ENCODE measurements at places on chromosomes 11 and 22. TPM values are rescaled to one million over a fixed set of nuclear protein-coding genes. Genes with fewer than 3 reads are reported as not detected.

OR5A1 gene
- not detected for total RNA-seq

DNA sequence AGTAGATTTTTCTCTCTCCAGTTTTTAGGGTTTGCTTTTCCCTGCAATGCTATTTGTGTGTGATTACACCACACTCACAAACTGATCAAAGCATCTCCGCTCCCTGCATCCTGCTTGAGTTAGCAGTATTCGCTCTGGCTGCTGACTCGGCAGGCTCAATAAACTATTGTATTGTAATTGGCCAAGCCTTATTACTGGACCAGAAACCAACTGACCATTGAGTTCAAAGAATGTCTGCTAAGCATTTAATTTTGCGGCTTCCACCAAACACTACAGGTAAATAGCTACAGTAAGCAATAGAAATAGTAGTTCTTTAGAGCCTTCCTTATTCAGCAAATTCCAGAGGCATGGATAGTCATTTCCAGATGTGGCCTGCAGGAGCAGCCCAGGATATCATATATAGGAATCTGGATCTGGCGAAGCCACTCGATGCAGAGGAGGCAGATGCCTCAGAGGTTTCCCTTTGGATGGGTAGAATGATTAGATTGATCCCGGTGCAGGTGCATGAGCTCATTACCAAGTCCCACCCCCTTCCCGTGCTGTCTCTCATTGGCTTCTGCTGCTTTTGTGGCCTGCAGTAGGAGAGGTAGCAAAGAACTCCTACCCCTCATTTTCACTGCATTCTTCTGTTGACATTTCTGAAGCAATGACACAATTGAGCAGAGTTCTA, 77.3 kb downstream of the COMMD9 start:
- no peak for DNase-seq
- no peaks in the 10 kb centered on the region for H3K4me1 ChIP-seq
- no peak overlapping the region for H3K27ac ChIP-seq
- no peaks in the 10 kb centered on the region for H3K36me3 ChIP-seq

LYVE1 gene
- 12.8 TPM for total RNA-seq

DNA sequence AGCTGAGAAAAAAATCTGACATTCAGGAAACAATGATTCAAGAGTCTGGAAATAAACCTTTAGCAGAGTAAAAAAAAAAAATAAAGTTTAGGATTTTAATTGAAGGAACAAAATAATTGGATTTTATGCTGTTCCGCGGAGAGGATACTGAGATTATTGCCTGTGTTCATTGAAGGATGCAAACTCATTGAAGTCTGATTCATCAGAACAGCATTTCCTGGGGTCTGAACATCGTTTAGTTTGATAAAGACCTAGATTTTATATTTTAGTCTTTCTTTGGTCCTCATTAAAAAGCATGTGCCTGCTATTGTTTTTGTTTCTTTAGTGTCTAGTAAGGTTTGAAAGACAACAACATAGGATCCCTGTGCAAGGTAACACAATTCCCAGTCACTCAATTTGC, 4.5 kb downstream of the TLCD5 start:
- H3K4me1 ChIP-seq, result no peaks in the 10 kb centered on the region
- no peaks in the 10 kb centered on the region for H3K27me3 ChIP-seq
- H3K36me3 ChIP-seq, result no peaks in the 10 kb centered on the region
- no peak overlapping the region for H3K4me3 ChIP-seq
- H3K27ac ChIP-seq, result no peak overlapping the region
- no peak for DNase-seq

DNA sequence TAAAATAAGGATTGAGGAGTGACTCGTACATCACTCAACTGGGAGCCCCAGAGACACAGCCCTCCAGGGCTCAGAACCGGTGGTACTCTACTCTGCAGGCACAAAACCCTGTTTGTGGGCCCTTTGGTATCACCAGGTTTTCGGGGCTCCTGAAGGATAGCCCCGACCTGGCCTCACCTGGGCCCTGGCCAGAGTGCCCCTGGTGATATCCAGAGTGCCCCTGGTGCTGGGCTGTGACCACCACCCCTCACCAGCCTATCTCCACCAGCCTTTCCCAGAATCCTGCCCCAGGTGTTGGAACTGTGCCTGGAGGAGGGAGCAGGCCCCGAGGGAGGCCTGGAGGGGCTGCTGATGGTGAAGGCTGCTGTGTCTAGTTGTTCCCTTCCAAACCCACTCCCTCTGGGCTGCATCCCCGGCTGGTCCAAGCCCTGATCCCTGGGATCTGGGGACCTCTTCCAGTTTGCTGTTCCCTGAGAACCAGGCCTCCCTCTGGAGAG, 2.2 kb upstream of the GGT5 start:
- no peaks in the 10 kb centered on the region for H3K4me1 ChIP-seq
- H3K36me3 ChIP-seq, result no peaks in the 10 kb centered on the region
- H3K27me3 ChIP-seq, result no peaks in the 10 kb centered on the region
- no peak overlapping the region for H3K4me3 ChIP-seq
- H3K27ac ChIP-seq, result peak overlapping the region; percentile 85

OR52I2 gene
- total RNA-seq, result not detected

SCGB2A2 gene
- not detected for total RNA-seq

GRCh38 chr11:10930224-10930971, 72.5 kb upstream of the ZBED5 start:
- H3K36me3 ChIP-seq, result no peaks in the 10 kb centered on the region
- no peak for DNase-seq
- no peaks in the 10 kb centered on the region for H3K27me3 ChIP-seq
- no peaks in the 10 kb centered on the region for H3K4me1 ChIP-seq

ANKK1 gene
- total RNA-seq, result 0.41 TPM

- H3K27ac ChIP-seq, result no peak overlapping the region
- DNase-seq, result no peak
- no peaks in the 10 kb centered on the region for H3K4me1 ChIP-seq
- no peaks in the 10 kb centered on the region for H3K27me3 ChIP-seq
These were observed 451.0 kb upstream of the DDI1 start for GRCh38 chr11:103585401-103585800.

GRCh38 chr11:68724293-68724692, 27.0 kb downstream of the TESMIN start:
- H3K4me1 ChIP-seq, result no peaks in the 10 kb centered on the region
- DNase-seq, result no peak
- no peak overlapping the region for H3K4me3 ChIP-seq

- no peaks in the 10 kb centered on the region for H3K36me3 ChIP-seq
- no peaks in the 10 kb centered on the region for H3K27me3 ChIP-seq
- H3K4me3 ChIP-seq, result no peak overlapping the region
These were observed 37.4 kb downstream of the MMP20 start for GRCh38 chr11:102587722-102588121.

- H3K27me3 ChIP-seq, result no peaks in the 10 kb centered on the region
- no peak overlapping the region for H3K27ac ChIP-seq
- H3K4me1 ChIP-seq, result no peaks in the 10 kb centered on the region
- H3K4me3 ChIP-seq, result no peak overlapping the region
- DNase-seq, result no peak
These were observed 6.8 kb downstream of the NHERF4 start for GRCh38 chr11:119192111-119192510.

DNA sequence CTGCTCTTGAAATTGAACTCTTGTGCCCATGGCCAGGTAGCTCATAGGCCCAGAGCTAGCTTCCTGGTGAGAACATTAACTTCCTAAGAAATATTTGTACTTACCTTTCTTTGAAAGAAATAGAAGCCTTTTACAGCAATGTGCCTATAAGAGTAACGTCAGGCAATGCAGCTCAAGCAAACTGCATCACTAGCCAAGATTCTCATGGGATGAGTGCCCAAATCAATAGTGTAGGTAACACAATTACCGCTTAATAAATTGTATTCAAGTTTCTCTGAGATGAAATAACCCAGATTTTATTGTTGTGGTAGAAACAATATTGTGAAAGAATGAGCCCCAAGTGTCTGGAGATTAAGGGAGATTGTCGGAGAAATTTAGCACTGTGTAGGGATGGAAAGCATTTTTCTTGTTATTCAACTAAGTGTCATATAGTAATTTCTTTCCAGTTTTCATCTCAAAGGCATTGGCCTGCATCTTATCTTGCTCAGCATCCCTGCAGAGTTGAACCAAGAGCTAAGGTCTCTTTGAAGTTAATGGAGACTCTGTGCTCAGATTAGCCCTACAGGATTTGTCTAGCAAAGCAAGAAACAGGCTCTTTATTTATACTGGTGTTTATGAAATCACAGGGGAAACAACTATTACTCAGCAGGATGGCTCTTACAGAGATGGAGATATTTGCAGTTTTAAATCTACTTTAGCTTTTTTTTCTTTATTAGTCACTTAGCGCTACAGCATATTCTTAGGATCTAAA, 321.0 kb upstream of the PDGFD start:
- H3K4me1 ChIP-seq, result no peaks in the 10 kb centered on the region
- no peak overlapping the region for H3K27ac ChIP-seq
- DNase-seq, result no peak
- no peaks in the 10 kb centered on the region for H3K36me3 ChIP-seq

CDC42EP2 gene
- 9.7 TPM for total RNA-seq

GRCh38 chr11:125270106-125270505, 105.6 kb downstream of the PKNOX2 start:
- DNase-seq, result no peak
- H3K4me1 ChIP-seq, result no peaks in the 10 kb centered on the region
- no peaks in the 10 kb centered on the region for H3K36me3 ChIP-seq
- H3K4me3 ChIP-seq, result no peak overlapping the region

- H3K36me3 ChIP-seq, result no peaks in the 10 kb centered on the region
- H3K4me3 ChIP-seq, result no peak overlapping the region
- no peaks in the 10 kb centered on the region for H3K27me3 ChIP-seq
- DNase-seq, result no peak
These were observed 164.5 kb upstream of the POU2AF2 start for GRCh38 chr11:111081021-111081511.

GRCh38 chr22:27876684-27877083, 42.4 kb downstream of the PITPNB start:
- H3K4me1 ChIP-seq, result no peaks in the 10 kb centered on the region
- H3K27ac ChIP-seq, result peak overlapping the region; percentile 2
- H3K36me3 ChIP-seq, result no peaks in the 10 kb centered on the region

OR52L1 gene
- not detected for total RNA-seq

DNA sequence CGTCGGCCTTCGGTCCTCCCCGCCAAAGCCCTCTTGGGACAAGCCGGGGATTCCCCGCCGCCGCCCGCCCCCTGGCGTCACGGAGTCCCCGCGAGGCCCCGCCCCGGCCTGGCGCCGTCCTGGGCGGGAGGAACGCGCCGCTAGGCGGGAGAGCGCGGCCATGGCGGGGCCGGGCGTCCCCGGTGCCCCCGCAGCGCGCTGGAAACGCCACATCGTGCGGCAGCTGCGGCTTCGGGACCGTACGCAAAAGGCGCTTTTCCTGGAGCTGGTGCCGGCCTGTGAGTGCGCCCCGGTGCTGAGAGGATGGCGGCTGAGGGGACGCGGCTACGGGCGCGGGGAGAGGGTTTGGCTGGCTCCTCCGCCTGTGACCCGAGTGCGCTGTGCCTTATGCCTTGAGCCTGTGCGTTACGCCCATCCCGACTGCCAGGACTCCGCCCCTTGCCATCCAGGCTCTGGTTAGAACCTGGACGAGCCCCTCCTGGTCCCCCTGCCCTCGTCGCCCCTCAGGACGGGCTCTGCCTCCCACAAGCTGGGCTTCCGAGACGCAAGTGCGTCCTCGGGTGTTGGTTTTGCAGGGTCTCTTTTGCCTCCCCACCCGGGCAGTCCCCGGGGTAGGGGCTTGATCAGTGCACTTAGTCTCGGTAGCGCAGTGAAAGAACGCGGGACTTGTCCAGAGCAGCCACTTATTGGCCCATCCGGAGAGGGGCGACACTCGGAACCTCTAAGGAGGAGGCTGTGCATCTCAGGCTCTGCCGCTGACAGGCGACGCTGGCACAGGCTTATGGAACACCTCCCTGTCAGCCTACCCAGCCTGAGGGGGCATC, at the start of gene ATG16L2:
ATG16L2 (plus strand) TSS at position 126 of the 824 bp plus-strand sequence; CDS start at position 161, 35 bp downstream.
- H3K4me1 ChIP-seq, result no peaks in the 10 kb centered on the region
- H3K27ac ChIP-seq, result peak within 1 kb of the TSS; percentile 94
- peak within 1 kb of the TSS; percentile 80 for H3K4me3 ChIP-seq
- no peaks in the 10 kb centered on the region for H3K27me3 ChIP-seq
- H3K36me3 ChIP-seq, result no peaks in the 10 kb centered on the region

GRCh38 chr11:12808519-12808918, 134.3 kb downstream of the TEAD1 start:
- H3K36me3 ChIP-seq, result no peaks in the 10 kb centered on the region
- no peak overlapping the region for H3K27ac ChIP-seq
- H3K4me1 ChIP-seq, result peaks cover 12% of the 10 kb centered on the region
